ENCODE measurements at places on chromosomes 4 and X.

GRCh38 chrX:17967888-17968287 is 106.8 kb upstream of the RAI2 start:
- no peak for DNase-seq

DNA sequence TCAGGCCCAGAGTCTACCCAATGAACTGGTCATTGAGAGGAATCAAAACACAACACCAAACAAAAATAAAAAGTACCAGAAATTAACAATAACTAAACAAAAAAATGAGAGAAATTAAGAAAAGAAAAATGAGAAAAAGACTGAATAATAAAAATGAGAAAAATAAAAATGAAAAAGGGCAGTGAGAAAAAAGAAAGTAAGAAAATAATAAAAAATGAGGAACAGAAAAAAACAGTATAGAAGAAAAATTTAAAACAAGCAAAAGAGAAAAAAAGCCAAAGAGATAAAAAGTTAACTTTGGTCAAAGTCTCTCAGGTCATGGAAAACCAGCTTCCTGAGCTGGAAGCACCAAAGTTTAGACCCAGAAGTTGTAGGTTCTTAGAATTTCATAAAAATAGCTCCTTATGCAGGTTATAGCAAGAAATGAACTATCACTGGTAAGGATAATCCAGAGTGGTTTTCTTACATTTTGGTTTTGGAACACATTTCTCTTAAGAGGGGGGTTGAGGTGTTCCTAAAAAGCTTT is 51.0 kb upstream of the WDR17 start:
- DNase-seq, result no peak

DNA sequence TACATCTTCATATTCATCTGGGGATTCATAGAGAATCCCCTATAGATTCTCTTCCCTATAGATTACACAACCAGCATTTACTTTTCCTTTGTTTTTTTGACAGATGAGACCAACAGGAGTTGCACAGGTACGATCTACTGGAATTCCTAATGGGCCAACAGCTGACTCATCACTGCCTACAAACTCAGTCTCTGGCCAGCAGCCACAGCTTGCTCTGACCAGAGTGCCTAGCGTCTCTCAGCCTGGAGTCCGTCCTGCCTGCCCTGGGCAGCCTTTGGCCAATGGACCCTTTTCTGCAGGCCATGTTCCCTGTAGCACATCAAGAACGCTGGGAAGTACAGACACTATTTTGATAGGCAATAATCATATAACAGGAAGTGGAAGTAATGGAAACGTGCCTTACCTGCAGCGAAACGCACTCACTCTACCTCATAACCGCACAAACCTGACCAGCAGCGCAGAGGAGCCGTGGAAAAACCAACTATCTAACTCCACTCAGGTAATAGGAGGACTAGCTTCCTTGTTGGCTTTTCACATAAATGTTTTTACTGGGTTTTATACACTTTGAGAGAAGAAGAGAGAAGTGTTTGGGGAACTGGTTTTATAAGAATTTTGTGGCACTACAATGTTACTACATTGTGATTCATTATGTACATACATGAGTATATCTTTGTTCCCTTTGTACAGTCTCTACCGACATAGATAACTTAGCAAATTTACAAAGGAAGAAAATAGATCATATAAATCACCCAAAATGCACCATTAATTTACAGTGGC is 137.2 kb downstream of the DIPK2B start:
- no peak for DNase-seq

DNA sequence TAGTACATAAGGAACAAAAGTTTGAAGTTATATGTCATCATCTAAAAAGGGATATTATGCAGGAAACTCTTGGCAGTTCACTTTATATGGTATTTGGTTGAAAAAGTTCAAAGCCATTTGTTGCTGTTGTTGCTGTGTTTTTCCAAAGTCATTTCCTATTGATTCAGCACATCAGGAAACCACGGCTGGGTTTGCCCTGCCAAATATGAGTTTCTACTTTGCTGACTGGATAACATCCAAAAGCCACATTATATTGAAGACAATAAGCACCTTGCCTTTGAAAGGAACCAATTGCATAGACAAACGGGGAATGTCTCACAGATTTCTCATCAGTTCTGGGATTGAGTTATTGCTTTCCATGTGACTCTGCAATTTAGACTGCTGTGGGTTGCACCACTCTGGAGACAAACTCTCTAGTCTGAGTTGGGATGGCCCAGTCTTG is 206.1 kb downstream of the SLC39A8 start:
- DNase-seq, result no peak

GRCh38 chr4:142248946-142249345 is 597.2 kb downstream of the INPP4B start:
- DNase-seq, result no peak

DNA sequence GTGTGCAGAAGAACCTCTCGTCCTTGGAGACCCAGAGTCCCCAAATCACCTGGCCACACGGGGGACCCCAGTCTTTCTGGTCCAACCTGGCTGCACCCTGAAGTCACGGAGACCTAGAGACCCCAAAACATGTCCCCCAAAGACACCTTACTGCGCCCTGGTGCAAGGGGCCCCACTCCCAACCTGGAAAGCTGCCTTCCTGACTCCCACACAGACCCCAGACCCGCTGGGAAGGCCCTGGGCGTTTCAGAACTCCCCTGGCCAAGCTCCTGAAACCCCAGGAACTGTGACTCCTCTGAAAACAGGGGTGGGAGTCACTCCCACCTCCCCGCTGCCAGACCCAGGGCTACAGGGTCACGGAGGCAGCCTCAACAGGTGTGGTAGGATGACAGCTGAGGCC is 12.7 kb upstream of the SHOX start:
- DNase-seq, result no peak

GRCh38 chrX:107826238-107827029 is 768 bp downstream of the MID2 start:
- DNase-seq, result peak; percentile 23

GRCh38 chr4:111398906-111399330 is 746.3 kb upstream of the FAM241A start:
- DNase-seq, result no peak

DNA sequence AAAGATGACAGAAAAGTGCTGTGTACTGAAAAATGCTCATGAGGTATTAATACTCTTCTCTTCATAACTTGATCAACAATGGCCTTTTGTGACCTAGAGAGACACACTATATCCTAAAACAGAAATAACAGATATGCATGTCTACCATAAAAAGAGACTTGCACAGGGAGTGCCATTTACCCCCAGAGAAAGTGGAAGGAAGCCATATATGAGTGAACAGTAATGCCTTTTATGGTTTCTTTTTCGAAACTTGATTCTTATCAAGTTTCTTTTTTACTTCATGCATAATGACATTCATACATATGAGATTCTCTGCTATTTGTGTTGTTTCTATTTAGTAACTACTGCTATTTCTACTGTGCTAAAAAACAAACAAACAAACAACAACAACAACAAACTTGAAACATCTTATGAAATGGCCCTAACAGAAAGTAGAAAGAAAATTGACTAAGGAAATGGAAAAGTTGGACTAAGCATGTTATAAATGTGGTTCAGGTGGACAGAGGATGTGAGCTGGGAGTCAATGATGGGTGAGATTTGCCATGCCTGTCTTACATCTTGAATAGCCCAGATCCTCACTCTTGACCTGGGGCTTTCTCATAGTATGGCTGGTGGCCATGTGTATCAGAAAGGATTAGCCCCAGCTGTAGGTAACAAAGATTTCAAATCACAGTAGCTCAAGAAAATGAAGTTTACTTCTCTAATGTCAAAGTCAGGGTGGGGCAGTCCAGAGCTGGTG is 43.8 kb downstream of the GEMIN8 start:
- no peak for DNase-seq

DNA sequence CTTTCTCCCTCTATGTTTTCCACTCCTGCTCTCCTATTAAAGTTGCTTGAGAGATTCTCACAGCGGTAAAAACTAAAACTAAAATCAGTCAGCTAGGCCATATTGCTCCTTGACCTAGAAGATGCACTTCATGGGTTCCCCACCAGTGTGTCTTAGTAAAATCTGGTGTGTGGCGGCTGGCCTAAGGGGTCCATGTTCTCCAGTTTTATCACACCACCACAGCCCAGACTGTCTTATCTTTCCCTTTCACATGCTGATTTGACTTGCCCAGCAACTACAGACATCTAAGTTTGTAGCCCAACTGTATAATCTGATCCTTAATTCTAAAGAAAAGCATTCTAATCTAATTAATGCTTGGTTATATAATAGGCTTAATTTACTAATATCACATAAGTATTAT is 68.0 kb downstream of the ATP8A1 start:
- no peak for DNase-seq

DNA sequence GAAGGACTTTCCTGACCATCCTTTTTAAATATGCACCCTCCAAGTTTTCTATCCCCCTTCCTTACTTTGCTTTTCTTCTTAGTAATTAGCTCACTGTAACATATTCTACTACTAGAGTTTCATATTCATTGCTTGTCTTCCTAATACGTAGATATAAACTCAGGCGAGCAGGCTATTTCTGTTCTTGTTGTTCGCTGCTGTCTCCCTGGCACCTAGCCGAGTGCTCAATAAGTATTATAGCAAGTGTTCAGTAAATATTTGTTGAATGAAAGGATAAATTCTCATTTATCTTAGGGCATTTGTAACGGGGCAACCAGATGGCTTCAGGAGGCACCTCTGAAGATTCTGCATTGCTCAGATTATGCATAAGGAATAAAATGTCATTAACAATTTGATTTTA is 6.8 kb upstream of the RHOH start:
- no peak for DNase-seq

DNA sequence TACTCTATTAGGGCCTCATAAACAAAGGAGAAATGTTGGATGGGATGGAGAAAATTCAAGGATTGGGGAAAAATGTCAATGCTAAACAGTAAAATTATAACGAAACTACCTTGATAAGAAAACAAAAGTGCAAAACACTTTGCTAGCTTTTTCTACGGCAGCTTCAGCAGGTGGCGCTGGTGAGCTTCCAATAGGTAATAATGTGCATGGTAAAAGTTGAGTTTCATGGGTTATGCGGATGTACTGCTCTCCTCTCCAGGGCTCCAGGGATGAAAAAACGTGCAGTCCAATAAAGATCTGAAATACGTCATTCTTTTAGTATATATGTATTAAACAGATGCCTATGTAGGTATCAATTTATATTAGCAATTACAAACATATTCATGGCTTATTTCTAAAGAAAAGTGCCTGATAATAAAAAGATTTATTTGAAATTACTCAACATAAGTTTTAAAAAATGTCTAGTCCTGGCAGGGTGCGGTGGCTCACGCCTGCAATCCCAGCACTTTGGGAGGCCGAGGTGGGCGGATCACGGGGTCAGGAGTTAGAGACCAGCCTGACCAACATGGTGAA is 239.6 kb downstream of the GRXCR1 start:
- peak; percentile 72 for DNase-seq

DNA sequence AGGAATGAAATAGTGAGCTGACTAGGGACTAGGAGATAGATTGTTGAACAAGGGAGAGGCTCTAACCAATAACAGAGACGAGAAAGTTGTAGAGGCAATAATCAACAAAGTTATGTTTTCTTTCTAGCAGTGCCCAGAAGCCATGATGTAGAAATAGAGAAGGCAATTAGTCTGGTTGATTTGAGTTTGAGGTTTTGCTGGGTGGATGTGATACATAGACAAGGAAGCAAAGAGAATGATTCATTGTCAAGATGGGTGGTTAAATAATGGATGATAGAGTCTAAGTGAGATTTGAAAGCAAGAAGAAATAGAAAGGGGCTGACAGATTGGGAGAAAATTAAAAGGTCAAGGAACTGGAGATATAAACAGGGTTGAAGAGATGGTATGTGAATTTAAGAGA is 11.2 kb downstream of the RBM41 start:
- DNase-seq, result no peak

DNA sequence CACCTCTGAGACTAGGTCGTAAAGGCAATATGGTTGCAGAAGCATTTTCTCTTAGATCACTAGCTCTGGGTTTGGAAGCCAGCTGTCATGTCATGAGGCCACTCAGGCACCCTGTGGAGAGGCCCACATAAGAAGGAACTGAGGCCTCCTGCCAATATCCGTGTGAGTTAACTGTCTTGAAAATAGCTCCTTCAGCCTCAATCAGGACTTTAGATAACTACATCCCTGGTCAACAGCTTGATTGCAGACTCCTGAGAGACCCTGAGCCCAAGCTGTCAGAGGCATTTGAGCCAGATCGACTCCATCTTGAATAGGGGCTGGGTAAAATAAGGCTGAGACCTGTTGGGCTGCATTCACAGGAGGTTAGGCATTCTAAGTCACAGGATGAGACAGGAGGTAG is 15.1 kb upstream of the REPS2 start:
- peak; percentile 86 for DNase-seq

GRCh38 chr4:56659946-56660345 is 21.1 kb downstream of the HOPX start:
- no peak for DNase-seq

- no peak for DNase-seq
These were observed 142.9 kb downstream of the DCHS2 start for GRCh38 chr4:154348657-154349056.

DNA sequence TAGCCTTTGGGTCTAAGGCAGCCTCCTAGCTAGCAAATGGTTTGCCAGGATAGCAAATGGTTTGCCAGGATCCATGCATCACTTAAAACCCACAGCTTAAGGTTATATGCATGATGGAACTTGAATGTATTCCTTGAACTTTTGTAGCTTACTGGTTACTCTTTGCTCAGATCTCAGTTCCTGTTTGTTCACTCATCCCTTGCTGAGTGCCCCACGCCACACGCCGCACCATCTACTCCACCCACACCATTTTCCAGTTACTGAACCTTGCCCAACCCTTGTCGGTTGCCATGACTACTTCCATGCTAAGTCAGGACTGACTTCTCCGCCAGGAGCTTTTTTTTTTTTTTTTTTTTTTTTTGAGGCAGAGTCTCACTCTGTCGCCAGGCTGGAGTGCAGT is 29.5 kb upstream of the XIAP start:
- peak; percentile 15 for DNase-seq

GRCh38 chr4:7253837-7254236 is 61.5 kb downstream of the SORCS2 start:
- DNase-seq, result no peak

DNA sequence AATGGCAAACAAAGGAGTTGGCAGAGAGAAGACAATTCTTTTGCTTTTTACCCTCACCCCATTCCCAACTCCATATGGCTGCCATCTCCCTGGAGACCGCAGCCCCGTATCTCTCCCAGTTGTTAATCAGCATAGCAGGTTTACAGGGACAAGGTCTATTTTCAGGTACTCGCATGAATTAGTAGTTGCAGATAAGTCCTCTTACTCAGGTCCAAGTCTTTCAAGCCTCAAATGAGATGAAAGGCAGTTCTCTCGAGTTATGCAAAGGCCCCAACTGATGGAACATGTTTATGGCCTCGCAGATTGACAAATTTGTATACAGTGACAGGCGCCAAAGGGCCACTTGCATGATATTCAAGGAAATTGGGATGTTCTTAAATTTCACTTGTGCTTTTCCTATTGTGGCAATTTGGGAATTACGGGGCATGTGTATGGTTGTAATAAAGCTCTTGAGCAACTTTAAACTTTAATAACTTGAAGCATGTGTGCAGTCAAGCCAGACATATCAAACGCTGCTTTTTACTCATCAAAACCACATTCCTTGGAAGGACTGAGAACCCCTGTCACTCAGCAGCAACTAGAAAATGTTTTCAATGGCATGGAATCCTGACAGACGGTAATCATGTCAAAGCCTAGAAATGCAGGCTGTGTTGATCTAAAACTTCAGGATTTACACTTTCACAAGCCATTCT is 45.1 kb downstream of the KDR start:
- DNase-seq, result no peak

GRCh38 chr4:155784637-155785036 is 25.8 kb downstream of the GUCY1B1 start:
- no peak for DNase-seq

GRCh38 chr4:117324851-117325491 is 239.6 kb upstream of the TRAM1L1 start:
- DNase-seq, result peak; percentile 6

Data from NB4 (cell line).